Immature natural killer cell (primary cell): ENCODE measurements at places on chromosomes 4 and X.

DNA sequence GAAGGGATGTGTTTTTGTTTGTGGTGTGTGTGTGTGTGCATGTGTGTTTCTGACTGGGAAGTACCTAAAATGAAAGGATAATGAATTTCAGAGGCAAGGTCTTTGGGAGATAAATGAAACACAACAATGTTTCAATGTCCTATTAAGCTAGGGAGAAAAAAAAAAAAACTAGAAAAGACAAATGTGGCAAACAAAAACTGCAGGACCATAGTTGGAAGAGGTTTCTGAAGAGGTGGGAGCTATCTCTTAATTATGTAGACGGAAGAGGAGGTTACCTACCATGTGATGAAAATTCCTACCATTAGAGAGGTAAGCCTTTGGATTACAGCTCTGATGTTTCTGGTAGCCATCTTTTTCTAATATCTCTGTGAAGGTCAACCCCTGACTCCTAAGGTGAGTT, at the start of gene TRPC5OS:
Gene TRPC5OS, plus strand, starts transcription at position 301 of the 400 bp plus-strand sequence. CDS start 25,669 bp downstream, outside the sequence.
- DNase-seq: no peak

DNA sequence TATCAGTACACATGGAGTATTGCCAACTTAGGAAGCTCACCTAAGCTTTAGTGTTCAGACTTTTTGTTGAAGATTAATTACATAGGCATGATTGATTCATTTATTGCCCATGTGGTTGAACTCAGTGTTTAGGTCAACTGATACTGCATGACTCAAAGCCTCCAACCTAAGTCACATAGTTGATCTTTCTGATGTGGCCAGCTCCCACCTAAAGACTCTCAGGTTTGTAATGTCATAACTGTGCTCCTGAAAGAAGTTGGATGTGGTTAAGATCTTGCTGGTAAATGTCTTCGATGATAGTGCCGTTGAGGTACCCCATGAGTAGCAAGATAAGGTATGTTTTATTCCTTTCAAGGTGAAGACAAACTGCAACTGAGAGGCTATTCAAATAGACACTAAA, 192.5 kb downstream of the EDA start:
- DNase-seq: no peak

DNA sequence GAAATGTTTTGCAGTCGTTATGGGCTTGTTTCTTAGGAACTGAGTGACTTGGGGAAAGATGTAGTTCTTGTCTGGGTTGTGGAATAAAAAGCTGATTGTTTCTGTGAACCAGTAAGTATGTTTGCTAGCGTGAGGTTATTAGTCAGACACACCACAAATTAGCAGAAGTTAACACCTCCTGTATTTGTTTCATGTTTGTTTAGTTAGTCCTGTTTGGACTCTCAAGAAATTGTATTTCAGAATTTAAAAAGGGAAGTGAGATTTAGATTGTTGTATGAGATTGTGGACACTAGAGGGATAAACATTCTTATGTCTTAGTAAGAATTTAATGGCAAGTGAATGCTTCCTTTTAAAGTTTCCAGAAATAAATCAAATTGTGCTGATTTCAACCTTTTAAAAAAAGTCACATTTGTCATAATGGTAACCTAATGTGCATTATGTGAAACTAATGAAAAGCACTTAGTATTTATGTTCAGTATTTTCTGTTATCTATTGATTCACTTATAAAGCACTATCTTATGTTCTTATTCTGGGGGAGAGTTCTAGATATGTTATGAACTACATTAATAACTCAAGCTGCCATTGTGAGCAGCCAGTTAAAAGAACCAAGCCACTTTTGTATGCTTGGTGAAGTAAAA, 25.6 kb downstream of the ATP10D start:
- DNase-seq: no peak

GRCh38 chr4:155249016-155249566, 40.7 kb downstream of the NPY2R start:
- DNase-seq: no peak
